ENCODE measurements at places on chromosomes 16 and 17.

DNA sequence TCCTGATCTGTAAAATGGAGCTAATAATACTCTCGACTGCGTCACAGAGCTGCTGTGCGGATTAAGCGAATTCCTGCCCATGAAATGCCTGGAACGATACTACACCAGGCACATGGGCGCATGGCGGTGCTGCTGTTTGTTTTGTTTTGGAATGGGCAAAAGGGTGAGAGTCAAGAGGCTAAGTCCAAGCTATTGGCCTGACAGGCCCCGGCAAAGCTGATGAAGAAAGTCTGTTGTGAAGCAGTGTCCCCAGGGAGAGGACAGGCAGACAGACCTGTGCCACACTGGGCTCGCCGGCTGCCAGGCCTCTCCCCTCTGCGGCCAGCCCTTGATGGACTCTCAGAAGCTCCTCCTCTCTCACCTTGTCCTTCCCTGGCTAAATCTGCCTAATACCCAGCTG lies 31.3 kb upstream of the RASD1 start:
- no peak for DNase-seq

- DNase-seq: no peak
These were observed 3.3 kb downstream of the TLCD3B start for GRCh38 chr16:30027588-30028437.

GRCh38 chr16:64830653-64831052 lies 291.2 kb downstream of the CDH11 start:
- no peak for DNase-seq

- DNase-seq: no peak
These were observed 32.7 kb upstream of the LITAF start for GRCh38 chr16:11619327-11619851.

DNA sequence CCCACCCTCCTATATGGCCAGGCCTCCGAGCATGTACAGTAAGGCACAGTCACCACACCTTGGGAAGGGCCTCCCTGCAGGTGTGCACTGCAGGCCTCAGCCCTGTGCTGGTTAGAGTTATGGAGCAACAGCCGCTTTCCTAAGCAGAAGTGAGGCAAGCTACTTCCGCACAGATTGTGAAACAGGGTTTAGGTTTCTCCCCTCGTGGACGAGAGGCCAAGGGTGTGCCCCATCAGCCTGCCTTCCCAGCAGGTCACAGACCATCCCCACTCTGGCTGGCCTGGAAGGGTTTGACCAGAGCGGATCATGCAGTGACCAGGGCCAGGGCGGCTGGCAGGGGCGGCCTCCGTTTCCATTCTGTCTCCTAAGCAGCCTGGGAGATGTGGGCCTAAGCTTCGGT lies 4.7 kb downstream of the MSRB1 start:
- no peak for DNase-seq

DNA sequence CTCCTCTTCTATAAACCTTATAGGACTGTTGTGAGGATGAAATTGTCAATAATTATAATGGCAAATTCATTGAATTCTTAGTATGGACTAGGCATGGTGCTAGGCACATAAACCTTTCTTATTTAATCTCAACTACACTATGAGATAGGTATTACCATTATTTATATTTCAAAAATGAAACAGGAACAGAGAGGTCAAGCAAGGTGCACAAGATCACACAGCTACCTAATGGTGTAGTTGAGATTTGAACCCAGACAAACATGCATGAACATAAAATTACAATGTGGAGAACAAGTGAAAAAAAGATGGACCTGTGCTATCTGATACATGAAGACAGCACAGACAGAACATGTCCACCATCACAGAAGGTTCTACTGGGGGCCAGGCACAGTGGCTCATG lies 156.7 kb downstream of the AXIN2 start:
- DNase-seq: no peak

DNA sequence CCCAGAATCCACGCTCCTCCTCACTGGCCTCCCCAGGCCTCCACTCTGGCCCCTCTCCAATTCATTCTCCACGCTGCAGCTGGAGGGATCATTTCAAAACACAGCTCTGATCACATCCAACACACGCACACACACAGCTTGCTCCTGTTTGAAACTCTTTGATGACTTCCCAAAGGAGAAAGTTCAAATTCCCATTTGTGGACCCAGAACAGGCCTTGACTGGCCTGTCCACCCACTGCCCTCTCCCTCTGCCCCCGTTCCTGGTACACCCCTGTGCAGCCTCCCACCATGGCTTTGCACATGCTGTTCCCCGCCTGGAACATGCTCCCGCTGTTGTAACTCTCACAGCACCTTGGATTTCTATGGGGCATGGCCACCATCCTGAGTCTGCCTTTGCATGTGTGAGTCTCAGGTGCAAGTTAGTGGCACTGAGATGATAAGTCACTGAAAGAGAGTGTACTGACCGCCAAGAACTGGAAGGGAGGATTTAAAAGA lies 100.0 kb downstream of the GSG1L start:
- no peak for DNase-seq

- no peak for DNase-seq
These were observed 142.9 kb downstream of the CDK5R1 start for GRCh38 chr17:32629563-32630190.

DNA sequence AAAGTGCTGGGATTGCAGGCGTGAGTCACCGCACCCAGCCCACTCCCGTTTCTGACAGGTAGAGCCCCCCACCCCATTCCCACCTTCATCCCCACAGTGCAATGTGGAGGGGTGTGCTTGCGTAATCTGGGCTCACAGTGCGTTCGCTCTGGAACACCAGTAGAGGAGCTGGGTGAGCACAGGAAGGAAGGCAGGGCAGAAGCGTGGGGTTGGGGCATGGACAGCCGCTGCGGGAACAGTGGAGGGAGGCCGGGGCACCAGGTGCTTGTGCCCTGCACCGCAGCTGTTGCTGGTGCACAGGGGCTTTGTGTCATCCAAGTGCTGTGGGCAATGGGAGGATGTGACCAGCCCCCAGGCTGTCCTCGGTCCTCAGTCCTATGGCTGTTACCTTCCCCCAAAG lies 24.7 kb downstream of the KDM8 start:
- DNase-seq: no peak

GRCh38 chr16:85541980-85542900 lies 70.9 kb upstream of the GSE1 start:
- DNase-seq: no peak

- no peak for DNase-seq
These were observed 7.6 kb upstream of the RPH3AL start for GRCh38 chr17:360092-360750.

DNA sequence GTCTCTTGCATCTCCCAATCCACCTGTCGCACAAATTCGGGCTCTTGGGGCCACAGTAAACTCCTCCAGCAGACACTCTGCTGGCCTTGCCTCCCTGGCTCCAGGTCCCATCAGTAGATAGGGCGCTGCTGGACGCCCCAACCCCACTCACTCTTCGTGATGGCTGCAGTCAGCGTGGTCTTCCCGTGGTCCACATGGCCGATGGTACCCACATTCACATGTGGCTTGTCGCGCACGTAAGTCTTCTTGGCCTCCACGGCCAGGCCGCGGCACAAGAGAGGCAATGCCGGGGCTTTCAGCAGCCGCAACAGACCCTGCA lies 428 bp downstream of the TUFM start:
- peak; percentile 21 for DNase-seq

All from stimulated activated CD4-positive, alpha-beta T cell treated with anti-CD3 and anti-CD28 coated beads, Interleukin-4, amount 100 ng/mL, for 24 hours (primary cell).